ENCODE measurements at places on chromosomes 12 and 14.

DNA sequence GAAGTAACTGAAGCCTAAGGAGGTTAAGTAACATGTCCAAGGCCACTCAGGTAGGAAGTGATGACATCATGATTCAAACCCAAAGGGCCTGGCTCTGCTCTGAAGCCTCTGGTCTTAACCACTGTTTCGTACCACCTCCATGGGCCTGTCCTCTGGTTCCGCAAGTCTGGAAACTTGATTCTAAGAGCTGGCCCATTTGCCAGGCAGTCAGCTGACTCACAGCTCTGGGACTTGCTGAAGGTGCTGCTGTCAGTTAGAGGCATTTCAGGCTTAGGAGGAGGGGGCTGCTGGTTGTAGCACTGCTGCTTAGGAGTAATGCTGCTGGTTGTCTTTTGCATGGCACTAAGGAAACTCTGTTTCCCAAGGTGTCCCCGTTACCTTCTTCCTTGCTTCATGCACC lies 7.9 kb downstream of the NRXN3 start:
- no peak for DNase-seq

DNA sequence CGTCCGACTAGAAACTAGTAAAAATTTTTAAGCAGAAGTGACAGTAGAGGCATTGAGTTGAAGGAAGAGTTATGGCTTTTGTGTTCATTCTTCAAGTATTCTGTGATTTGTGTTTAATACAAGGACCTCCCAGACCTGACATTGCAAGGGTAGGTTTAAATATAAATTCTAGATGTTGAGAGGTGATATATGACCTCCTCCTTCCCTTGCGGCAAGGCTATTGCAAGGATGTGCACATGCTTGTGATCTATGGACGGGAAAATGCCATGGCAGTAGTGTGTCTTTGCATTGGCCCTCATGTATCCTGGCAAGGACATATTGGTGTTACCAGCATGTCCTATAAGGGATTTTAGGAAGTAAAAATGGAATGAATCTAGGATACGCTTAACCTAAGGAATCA lies 143.5 kb downstream of the NEDD1 start:
- DNase-seq = no peak

GRCh38 chr14:70658899-70659298 lies 17.2 kb downstream of the TTC9 start:
- no peak for DNase-seq

- DNase-seq = no peak
These were observed 56.6 kb downstream of the ZFYVE21 start for GRCh38 chr14:103772078-103772712.

DNA sequence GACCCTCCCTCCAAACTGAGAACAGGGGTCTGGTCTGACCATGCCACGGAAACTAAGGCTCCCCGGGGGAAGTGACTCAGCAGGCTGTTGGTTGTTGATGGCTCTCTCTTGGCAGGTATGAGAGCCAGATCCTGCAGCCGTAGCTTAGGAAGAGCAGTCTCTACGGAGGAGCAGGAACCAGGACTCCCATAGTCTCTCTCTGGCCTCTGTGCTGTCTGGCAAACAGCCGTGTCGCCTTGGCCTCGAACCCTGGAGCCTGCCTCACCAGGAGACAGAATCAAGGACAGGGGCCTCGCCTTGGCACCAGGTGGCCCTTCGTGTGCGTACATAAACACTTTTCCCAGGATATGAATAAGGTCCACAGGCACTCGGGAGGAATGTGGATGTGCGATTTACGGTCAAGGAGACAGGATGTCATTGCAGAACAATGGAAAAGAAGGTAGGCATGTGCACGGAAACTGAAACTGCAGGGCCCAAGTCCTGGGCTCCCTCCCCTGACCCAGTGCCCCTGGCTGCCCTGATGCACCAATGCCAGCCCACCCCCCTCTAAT lies 7.9 kb downstream of the VWF start:
- no peak for DNase-seq

Data from activated naive CD4-positive, alpha-beta T cell (primary cell).